Activated CD4-positive, CD25-positive, alpha-beta regulatory T cell treated with anti-CD3 and anti-CD28 coated beads, Interleukin-2, amount 50 U/mL, for 24 hours (primary cell): ENCODE measurements at places on chromosomes 12 and 14.

DNA sequence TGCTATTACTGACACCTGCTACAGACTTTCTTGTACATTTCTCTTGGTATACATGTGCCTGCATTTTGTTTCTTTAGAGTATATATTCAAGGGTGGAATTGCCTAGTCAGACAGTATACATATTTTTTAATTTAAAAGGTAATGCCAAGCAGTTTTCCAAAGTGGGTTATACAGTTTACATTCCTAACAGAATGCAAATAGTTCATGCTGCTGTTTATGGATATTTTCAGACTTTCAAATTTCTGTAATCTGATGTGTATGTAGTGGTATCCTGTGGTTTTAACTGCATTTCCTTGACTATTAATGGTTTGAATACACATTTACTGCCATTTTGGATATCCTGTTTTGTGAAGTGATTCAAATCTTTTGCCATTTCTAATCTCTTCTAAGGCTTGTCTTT lies 55.5 kb upstream of the VCPKMT start:
- ATAC-seq: no peak

GRCh38 chr14:92635896-92636295 lies 112.5 kb downstream of the LGMN start:
- no peak for ATAC-seq

GRCh38 chr14:99887407-99887806 lies 94.2 kb downstream of the EML1 start:
- ATAC-seq: no peak

DNA sequence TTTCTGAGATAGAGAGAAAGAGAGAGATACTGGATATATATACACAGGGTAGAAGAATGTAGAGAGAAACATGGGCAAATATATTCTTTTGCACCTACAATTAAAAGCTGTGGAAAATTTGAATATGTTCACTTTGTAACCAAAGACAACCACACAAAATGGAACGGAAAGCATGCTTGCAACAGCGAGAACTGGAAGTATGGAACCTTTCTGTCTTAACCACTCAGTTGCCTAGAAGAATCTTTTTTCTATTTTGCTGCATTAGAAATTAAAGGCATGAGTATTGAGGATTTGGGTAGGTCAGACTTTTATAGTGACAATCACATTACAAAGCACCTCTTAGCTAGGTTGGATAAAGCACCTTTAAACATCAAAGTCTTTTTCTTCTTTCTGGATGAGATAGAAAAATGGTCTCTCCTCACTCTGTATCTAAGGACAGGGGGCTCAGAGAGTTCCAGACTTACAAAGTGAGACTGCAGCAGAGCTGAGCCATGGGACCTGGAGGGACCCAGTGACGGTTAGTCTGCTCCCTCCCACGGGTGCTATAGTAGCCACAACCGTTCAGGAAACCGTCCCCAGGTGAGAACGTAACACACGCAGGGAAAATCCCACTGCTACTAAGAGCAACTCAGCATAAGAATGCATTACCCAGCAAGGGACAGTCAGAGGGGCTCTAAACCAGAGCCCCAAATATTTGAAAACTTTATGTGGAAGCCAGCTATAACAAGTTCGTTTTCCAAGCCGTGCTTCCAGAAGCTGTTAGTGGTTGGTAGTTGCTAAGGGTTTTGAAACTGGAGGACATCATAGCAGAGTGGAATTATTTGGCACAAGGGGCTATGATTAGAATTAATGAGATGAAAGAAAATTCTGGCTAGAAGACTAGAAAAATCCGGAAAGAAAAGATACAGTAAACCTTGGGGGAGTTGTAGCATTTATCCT lies 97.1 kb downstream of the DAD1 start:
- peak; percentile 59 for ATAC-seq

- ATAC-seq: no peak
These were observed 48.0 kb downstream of the ARF6 start for GRCh38 chr14:49940808-49941421.

GRCh38 chr14:30603402-30603801 lies 18.7 kb upstream of the SCFD1 start:
- no peak for ATAC-seq

DNA sequence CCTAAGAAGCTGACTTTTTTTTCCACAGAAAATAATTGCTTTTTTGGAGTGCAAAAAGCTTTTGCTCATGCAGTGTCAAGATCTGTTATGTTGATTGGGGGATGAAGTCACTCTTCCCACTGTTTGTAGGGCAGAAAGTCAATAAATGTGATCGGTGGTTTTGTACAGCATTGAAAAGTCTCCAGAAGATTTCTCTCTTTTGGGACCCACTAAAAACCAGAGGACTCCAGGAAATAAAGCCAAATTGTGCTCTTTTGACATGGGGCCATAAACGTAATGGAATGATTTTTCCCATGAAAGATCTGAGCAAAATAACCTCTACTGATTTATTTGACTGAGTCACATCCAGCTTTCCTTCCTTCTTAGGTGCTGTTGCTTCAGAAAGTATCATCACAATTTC lies 122.5 kb downstream of the SNAPC1 start:
- no peak for ATAC-seq

GRCh38 chr12:65778258-65779090 lies 45.8 kb upstream of the HMGA2 start:
- no peak for ATAC-seq

- ATAC-seq: no peak
These were observed 6.7 kb downstream of the BCL7A start for GRCh38 chr12:122028165-122028904.

DNA sequence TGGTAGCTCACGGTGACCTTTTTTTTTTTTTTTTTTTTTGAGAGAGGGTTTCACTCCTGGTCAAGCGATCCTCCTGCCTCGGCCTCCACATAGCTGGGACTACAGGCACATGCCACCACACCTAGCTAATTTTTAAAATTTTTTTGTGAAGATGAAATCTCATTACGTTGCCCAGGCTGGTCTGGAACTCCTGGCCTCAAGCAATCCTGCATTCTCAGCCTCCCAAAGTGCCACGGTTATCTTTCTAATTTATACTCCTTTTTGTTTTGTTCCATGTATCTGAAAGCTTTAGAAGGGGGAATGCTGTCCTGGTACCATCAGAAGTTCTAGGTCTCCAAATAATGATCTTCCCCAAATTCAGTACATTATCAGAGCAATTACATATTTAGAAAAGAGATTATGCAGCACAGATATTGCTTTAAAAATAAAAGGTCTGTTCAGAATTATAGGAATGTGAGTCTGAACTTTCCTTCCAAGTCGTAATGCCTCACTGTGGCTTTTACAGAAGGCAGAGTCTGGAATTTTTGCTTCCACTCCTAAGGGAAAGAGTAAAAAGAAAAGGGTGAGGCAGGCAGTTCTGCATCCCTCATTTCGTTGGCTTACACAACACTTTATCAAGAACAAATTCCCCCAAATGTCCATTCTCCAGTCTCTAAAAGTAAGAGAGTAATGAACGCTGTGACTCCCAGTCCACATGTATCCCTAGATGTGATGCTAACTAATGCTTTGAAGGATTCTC lies 73.0 kb downstream of the GCH1 start:
- ATAC-seq: no peak

DNA sequence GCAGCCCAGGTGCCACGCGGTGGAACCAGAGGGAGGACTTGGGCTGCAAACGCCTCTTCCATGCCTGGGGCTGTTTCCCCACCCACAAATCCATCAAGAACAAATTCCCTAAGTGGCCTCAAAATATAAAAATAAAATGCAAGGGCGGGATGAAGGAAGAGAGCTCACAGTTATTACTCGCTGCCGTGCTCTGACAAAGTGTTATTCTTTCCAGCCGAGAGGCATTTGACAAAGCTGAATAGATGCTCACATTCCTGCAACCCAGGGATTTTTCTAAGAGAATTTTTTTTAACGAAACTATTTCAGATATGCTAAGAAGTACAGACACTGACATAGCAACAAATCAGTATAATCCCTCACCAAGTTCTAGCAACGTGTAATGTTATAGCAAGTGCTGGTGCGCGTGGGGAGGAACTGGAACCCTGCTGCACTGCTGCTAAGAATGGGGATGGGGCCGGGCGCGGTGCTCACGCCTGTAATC lies 70.7 kb downstream of the SCARB1 start:
- no peak for ATAC-seq

- ATAC-seq: no peak
These were observed 22.2 kb downstream of the LLPH start for GRCh38 chr12:66108386-66108785.

DNA sequence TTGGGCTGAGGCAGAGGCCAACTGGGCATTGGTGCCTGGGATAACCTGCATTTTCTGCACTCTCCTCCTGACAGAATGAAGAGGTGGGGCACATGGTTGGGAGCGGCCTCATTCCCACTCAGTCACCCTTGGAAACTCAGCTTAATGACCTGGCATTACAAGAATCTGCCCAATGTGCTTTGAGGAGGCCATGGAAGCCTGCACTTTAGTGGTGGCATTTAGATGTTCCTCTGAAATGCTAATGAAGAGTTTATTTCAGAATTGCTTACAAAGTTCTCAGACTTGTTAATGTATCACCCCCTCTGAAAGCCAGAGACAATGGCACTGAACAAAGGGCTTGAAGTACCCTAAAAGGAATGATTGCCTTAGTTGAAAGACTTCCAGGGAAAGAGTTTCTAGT lies 71.4 kb upstream of the PARP11 start:
- ATAC-seq: no peak

DNA sequence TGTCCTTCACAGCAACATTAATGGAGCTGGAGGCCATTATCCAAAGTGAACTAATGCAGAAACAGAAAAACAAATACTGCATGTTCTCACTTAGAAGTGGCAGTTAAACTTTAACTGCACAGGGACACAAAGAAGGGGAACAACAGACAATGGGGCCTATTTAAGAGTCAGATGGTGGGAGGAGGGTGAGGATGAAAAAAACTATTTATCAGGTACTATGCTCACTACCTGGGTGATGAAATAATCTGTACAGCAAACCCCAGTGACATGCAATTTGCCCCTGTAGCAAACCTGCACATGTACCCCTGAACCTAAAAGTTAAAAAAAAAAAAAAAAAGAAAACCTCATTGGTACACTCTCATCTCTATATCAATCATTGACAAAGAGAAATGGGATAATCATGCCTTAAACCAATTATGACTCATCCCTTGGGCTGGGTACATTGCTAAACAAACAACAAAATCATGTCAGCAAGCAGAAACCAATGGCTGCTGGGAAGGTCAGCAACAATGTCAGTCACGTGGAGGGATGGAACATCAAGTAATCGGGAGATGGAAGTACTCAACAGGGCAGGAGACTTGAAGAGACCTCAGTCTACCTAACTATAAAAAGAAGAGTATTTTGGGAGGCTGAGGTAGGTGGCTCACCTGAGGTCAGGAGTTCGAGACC lies 479.2 kb downstream of the RMST start:
- no peak for ATAC-seq

DNA sequence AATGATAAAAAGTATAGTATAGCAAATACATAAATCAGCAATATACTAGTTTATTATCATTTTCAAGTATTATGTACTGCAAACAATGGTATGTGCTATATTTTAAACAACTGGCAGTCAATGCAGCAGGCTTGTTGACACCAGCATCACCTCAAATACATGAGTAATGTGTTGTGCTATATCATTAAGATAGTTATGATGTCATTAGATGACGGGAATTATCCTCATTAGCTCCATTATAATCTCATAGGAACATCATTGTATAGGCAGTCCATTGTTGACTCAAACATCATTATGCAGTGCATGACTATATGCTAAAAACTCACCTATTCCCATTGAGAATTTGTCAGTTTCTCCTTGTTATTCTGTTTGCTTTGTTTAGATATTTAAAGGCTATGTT lies 85.4 kb downstream of the PRKD1 start:
- no peak for ATAC-seq

DNA sequence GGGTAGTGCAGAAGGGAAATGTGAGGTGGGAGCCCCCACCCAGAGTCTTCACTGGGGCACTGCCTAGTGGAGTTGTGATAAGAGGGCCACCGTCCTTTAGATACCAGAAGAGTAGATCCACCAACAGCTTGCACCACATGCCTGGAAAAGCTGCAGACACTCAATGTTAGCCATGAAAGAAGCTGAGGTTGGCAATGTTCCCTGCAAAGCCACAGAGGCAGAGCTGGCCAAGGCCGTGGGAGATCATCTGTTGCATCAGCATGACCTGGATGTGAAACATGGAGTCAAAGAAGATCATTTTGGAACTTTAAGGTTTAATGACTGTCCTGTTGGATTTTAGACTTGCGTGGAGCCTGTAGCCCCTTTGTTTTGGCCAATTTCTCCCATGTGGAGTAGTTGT lies 468.4 kb upstream of the FOXG1 start:
- ATAC-seq: no peak

GRCh38 chr14:30993071-30993470 lies 32.4 kb upstream of the AP4S1 start:
- peak; percentile 61 for ATAC-seq

DNA sequence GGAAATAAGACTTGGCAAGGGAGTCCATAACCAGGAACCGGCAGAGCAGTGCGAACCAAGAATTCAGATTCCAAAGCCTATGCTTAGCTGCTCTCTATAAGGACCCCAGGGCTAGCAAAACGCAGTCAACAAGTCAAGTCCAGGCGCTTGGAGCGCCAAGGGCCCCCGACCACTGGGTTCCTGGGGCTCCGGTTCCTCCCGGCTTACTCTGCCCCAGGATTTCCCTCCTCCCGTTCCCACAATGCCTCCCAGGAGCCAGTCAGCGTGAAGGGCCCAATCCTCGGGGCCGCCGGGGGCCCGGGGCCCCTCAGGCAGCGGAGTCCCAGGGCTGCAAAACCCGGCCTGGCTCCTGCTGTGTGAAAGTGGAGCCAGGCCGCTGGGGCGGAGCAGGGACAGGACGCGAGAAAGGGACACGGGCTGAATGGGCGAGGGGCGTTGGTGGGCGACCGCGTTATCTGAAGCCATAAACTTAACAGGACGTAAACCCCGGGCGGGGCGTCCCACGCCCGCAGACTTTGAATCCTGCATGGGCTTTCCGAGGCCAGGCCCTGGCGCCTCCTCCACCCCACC lies 1.5 kb downstream of the KRT8 start:
- ATAC-seq: peak; percentile 90

GRCh38 chr14:93330609-93331000 lies 2.2 kb downstream of the BTBD7 start:
- ATAC-seq: no peak

GRCh38 chr12:49875115-49875720 lies 28.5 kb downstream of the FAIM2 start:
- no peak for ATAC-seq

DNA sequence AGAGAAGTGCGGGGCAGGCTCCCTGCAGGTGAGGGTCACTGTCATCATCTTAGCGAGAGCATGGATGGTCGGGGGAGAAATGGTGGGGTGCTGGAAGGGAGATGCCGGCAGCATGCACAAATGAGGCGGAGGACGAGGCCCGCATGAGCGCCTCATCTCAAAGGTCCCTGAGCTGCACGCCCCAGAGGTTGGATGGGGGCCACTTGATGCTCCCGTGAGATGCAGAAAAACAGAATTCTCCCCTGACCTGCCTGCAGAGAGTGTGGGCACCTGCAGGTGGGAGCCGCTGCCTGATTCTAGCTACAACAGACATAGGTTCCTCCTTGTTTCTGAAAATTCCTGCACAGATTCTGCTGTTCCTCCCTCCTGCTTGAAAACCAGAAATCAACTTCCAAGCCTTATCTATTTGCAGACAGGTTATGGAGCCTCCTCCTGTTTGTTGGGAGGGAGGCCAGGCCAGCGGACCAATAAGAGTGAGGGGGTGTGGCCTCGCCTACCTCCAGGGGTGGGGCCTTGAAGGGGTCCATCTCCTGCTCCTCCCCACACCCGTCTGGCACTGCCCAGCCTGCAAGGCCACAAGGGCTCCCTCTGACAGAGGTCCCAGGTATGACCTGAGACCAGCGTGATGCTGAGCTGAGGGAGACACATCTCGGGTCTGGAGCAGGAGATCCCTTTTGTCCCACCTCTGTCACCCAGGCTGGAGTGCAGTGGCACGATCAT lies 67.2 kb downstream of the KDM2B start:
- ATAC-seq: peak; percentile 63

- ATAC-seq: no peak
These were observed 35.0 kb upstream of the GALNT9 start for GRCh38 chr12:132364348-132364902.
